Suppressor macrophage treated with lipopolysaccharide for 4 hours (primary cell): ENCODE measurements at places on chromosomes 1 and 21.

- no peak for DNase-seq
Measured at GRCh38 chr1:61220536-61220935, 138.2 kb downstream of the NFIA start.

DNA sequence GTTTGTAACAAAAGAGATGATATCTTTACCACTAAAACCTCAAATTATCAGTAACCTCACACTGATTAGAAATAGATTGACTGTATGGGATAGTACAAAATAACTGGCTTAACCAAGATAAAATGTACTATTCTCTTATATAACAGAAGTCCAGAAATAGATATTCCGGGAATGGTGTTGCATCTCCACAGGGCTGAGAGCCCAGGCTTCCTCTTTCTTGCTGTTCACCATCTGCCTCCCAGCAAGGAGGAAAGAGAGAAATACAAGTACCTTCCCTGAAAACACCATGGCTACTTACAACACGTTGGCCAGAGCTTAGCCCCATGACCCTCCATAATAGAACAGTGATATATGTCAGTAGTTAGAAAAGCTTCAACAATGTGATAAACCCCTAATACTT, 47.0 kb upstream of the KCNK1 start:
- no peak for DNase-seq

DNA sequence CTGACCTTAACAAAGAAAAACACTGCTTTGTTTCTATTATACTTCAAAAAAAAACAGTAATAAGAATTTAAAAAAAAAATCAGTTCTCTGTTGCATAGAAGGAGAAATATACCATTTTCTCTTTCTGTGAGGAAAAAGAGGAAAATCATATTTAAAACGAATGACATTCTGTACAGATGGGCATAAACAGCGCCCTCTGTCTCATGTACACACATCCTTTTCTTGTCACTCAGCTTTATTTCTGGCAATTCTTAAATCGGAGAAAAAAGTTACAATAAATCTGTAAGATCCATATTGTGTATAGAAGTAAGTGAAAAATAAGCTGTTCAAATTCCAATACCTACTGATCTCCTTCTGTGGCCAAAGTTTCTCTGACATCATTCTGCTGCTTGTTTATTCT, 245.4 kb downstream of the SMYD3 start:
- DNase-seq: no peak

DNA sequence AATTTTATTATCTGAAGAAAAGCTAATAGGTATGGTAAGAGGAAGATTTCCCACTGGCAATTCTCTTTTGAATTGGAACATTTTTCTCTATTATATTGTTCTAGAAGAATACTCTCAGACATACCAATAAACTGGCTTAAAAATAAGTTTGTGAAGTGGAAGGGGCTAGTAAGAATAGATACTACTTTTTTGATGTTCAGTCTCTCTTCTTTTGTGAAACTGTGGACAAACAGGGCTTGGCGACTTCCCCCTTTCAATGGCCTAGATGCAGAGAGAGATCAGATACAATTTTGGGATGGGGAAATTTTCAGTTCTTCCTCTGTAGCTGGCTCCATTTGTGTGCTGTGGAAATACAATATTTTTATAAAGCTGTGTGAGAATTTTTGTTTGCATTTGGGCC, 2.5 kb downstream of the PBX1 start:
- DNase-seq: no peak

DNA sequence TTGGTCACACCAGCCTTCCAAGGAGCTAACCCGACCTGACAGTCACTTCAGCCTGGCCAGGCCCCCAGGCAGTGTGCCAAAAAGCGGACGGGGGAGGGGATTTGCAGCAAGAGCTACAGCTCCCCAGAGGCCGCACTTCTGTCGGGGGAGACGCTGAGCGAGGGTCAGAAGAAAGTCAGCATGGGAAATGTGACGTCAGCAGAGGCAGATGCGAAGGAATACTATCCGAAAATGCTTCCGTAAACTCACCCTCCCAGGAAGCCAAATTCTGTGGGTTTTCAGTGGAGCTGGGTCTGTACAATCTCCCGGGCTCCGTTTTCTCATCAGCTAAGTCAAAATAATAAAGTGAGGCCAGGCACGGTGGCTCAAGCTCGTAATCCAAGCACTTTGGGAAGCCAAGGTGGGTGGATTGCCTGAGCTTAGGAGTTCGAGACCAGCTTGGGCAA, 28.5 kb upstream of the ECE1 start:
- DNase-seq: no peak

- DNase-seq: no peak
Measured at GRCh38 chr1:193486671-193487229, 300.3 kb upstream of the B3GALT2 start.

- no peak for DNase-seq
Measured at GRCh38 chr1:234735476-234735875, 125.5 kb upstream of the IRF2BP2 start.

GRCh38 chr1:202837746-202838262, 27.1 kb downstream of the PCAT6 start:
- DNase-seq: peak; percentile 25

DNA sequence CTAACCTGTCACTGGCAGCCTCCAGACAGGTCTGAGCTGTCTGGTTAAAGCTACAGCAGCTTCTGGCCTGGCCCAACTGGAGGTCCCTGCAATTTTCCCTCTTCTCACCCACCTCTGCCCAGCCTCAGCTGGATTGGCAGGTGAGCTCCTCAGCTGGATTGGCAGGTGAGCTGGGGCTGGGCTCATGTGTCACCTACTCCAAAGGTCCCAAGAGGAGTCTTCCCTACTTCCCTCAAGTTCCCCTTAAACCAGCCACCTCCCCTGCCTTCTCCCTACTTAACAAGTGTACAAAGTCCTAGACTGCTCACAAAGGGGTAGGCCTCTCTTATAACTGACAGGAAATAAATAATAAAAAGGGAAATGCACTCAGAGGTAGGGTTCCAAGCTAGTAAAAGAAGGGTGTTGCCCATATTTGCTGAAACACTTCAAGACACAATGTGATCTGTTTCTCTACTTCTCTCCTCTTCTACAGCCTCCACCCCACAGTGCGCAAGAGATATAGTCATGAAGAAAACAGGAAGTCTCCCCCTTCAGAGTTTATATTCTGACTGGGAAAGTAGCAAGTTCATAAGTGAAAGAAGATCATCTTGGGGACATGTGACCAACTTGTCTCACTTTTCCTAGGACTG, at the start of gene GPA33:
Gene GPA33, minus strand, starts transcription at position 64 of the 629 bp plus-strand sequence. CDS start 90 bp downstream, outside the sequence.
- peak; percentile 90 for DNase-seq

DNA sequence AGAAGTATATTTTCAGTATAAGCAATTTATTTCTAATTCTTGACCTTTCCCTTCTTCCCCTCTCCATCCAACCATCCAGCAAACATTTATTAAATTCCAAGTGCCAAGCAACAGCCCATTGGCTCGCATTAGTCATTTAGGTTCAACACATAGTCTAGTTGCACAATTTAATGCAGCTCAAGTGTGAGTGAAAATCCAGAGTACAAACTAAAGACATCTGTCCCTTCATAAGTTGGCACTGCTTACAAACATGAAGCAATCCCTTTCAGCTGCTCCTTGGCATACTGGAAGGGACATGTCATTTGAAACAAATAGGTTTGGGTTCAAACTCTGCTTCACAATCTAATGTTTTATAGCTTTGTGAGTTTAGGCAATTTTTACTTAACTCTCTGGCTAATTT, 10.7 kb downstream of the CASQ2 start:
- no peak for DNase-seq

- no peak for DNase-seq
Measured at GRCh38 chr1:106268070-106268469, 788.4 kb upstream of the PRMT6 start.

DNA sequence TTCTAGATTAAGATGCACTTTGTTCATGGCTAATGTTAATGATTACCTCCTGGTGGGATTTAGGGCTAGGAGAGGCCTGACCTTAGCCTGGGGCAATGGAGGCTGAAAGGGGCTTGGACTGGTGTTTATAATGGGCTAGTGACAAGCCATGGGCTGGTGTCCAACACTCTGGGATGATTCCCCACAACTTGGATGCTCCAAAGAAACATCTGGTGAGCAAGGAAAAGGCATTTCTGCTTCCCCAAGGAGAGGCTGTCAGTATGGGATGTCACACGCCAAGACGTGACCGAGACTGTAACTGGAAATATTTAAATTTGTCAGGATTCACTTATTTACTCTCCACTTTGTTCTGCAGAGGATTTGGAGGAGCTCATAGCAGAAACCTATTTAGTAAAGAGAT, 45.2 kb downstream of the PTPRU start:
- DNase-seq: no peak

- DNase-seq: peak; percentile 33
Measured at GRCh38 chr1:36157115-36157903, 1.3 kb downstream of the MAP7D1 start.
